Left ventricle myocardium superior (tissue), 1 donor: ENCODE measurements at places on chromosomes 1 and 21. TPM values are rescaled to one million over a fixed set of nuclear protein-coding genes. Genes with fewer than 3 reads are reported as not detected.

- DNase-seq = no peak
Observed at GRCh38 chr1:117674521-117675400, 68.9 kb downstream of the TENT5C start.

IVL gene
- total RNA-seq = not detected

GSTM3 gene
- total RNA-seq = 113 TPM

- no peak for DNase-seq
Observed at GRCh38 chr1:219731771-219732170, 118.9 kb upstream of the ZC3H11B start.

- no peak for DNase-seq
Observed at GRCh38 chr1:230261928-230262650, 164.0 kb downstream of the PGBD5 start.

DNA sequence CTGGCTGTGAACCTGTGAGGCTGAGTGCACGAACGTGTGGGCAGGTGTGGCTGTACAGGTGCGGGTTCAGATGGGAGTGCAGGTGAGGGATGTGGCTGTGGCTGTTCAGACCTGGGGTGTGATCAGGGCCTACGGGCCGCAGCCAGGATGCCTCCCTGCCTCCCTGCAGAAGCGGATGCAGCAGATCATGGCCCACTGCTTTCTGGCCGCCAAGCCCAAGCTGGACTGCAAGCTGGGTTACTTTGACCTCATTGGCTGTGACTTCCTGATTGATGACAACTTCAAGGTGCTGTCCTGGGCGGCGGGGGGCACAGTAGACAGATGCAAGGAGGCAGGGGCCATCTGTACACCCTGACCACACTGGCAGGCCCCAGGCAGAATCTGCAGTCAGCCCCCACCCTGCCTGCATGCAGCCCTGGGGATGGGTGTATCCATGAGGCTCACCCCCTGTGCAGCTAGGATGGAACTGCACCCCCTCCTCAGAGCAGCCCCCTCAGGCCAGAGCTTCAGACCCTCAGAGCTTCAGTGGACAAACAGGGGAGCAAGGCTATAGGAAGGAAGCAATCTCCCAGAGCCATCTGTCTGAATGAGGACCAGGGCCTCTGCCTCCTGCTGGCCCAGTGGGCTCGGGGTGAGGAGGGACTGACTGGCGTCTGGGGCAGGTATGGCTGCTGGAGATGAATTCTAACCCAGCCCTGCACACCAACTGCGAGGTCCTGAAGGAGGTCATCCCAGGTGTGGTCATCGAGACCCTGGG, 9.8 kb downstream of the TNFRSF18 start:
- peak; percentile 17 for DNase-seq

DNA sequence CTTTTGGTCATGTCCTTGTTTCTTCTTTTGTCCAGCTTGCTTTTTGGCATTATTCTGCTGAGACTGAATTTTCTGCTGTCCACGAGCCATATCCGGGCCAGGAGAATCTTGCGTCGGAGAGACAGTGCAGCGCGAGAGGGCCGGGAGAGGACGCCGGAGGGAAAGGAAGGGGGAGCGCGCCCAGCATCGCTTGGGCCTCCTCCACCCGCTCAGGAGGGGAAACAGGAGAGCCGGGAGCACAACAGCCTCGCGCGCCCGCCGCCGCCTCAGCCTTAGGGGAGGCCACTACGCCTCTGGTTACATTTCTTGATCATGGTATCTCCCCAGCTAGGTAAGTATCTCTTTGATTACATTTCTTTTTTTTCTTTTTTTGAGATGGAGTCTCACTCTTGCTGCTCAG, 7.4 kb upstream of the DEGS1 start:
- DNase-seq = peak; percentile 46

APCS gene
- not detected for total RNA-seq

PODN gene
- 19.4 TPM for total RNA-seq

DNA sequence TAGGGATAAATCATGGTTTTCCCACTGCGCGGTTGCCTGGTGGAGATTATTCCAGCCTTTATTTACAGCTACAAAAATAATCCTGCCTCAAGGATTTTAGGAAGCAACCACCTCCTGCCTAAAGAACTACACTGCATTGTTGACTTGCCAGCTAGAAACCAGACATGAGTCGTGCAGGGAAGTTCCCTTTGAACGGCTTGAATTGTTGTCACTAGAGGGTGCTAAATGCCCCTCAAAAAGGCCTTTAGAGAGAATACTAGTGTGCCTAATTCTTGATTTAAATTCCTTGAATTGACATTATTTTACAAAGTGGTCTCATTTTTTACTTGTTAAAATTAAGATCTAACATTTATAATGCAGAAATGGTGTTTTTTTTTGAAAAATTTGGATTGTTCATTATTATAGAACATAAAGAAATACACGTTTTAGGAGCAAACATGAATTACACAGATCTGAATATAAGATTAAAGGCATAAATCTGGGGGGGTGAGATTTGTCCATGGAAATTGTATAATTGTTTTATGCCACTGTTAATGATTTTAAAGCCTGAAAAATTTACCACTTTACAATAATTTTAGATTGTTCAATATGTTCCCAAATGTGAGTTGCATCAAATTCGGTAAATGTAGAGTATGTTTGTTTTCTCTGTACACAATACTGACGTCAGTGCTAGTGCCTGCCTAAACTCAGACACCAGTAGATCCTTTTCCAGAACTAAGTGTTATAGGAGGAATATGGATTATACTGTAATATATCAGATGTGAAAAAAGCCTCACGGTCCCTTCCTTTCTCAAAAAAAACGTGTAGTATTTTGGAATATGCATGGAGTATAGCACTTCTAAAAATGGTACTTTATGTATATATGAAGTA, 7.6 kb upstream of the ERG start:
- DNase-seq = no peak

- DNase-seq = no peak
Observed at GRCh38 chr21:35326677-35327076, 277.6 kb upstream of the RUNX1 start.

GRCh38 chr1:226937940-226938725, 2.0 kb upstream of the COQ8A start:
- DNase-seq = no peak

DNA sequence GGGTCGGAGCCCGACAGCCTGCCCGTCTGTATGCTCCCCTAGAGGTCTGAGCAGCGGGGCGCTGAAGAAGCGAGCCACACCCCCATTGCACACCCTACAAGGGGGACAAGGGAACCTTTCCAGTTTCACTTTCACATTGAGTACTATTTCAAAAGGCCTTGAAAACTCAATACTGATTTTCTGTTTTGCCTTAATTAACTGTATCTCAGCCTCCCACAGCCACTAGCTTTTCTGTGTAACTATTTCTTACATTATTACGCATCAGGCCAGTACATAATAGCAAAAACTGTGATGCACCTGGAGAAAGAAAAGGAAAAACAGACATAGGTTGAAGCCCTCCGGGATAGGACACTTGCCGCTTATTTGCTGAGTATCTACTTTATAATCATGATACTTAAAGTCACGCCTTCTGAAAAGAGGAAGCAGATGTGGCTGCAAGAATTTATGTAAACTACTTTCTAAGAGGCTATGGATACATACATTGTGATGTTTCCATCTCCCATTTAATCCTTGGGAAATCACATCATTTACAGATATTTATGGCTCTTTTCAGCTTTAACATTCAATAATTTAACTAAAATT, 1719.5 kb downstream of the MRPL39 start:
- no peak for DNase-seq

GRCh38 chr1:160066829-160067745, 2.9 kb downstream of the KCNJ10 start:
- no peak for DNase-seq

ZYG11A gene
- total RNA-seq = not detected
